Activated CD8-positive, alpha-beta T cell treated with anti-CD3 and anti-CD28 coated beads for 36 hours (primary cell): ENCODE measurements at places on chromosomes 13 and 19. TPM values are rescaled to one million over a fixed set of nuclear protein-coding genes. Genes with fewer than 3 reads are reported as not detected.

DNA sequence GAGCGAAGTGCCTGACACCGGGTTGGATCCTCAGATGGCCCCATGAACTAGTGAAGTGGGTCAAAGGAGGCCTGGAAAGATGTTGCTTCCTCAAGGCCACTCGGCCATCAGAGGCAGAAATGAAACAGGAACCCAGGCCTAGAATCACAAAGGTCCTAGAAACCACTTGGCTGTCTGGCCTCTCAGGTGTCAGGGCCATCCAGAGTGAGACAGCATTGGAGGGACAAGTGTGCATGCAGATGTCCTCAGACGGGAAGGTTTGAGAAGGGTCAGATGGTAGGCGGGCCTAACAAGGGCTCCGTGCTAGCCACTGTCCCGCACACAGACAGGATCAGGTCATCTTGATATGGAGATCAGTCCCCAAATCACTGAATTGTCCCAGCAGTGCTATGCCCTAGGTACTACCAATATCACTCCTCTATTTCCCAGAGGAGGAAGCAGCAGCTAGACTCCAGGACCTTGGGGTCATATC lies 14.3 kb downstream of the CCDC97 start:
- H3K36me3 ChIP-seq, result peaks cover 49% of the 10 kb centered on the region
- H3K27ac ChIP-seq, result peak overlapping the region; percentile 78
- H3K4me1 ChIP-seq, result peaks cover 65% of the 10 kb centered on the region
- H3K27me3 ChIP-seq, result no peaks in the 10 kb centered on the region
- no peak overlapping the region for H3K4me3 ChIP-seq

DNA sequence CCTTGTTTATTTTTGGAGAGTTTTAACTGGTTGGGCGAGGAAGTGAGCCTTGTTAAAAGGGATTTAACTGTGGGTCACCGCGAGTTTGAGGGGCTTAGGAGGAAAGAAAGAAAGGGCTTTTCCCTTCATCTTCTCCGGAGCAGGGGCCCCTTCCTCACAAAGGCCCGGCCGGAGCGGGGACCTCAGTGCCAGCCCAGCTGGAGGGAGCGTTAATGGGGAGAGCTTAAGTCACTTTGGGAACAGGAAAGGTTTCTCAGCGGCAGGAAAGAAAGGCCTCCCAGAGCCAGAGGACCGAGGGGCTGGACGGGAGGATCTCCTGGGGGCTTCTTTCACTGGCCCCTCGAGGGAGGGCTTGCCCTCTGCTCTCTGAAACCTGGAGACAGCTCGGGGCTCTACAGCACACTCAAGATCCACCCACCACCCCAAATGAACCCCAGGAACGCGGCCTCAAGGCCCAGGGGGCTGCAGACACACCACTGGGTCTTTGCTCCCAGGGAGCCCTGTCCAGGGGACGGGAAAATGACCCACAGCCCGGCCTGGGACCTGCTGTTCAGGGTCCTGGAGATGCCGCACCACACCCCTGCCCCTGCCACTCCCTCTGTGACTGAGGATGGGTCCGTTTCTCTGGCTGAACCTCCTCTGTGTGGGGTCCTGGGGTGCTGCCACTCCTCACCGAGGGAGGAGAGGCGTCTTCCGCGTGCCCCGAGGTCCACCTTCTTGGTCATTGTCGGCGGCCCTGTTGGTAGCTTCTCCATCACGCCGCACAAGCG lies 128.3 kb downstream of the URI1 start:
- no peak overlapping the region for H3K4me3 ChIP-seq
- no peak for DNase-seq
- no peaks in the 10 kb centered on the region for H3K4me1 ChIP-seq
- H3K27me3 ChIP-seq, result no peaks in the 10 kb centered on the region
- H3K36me3 ChIP-seq, result no peaks in the 10 kb centered on the region
- H3K27ac ChIP-seq, result no peak overlapping the region

The CDC16 gene
- total RNA-seq, result 72.5 TPM

DNA sequence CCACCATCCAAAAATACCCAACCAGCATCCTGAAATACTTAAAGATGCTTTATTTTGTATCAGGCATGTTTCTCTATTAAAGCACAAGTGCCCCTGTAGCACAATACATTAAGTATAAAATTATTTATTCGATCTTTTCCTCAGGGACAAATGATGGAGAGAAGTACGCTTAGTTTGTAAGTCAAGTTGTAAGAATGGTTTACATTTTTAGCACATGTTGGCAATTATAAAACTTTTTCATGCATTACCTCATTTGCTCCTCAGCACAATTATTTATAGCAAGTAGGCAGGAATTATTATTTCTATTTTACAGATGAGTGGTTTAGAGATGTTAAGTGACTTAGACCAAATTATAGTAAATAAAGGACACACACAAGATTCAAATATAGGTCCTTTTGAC lies 232.6 kb upstream of the HTR2A start:
- no peaks in the 10 kb centered on the region for H3K36me3 ChIP-seq
- no peak for DNase-seq
- H3K4me1 ChIP-seq, result no peaks in the 10 kb centered on the region
- no peak overlapping the region for H3K4me3 ChIP-seq
- peaks cover 4% of the 10 kb centered on the region for H3K27me3 ChIP-seq

- H3K36me3 ChIP-seq, result peaks cover 5% of the 10 kb centered on the region
- H3K27ac ChIP-seq, result no peak overlapping the region
- no peak overlapping the region for H3K4me3 ChIP-seq
- peaks cover 30% of the 10 kb centered on the region for H3K27me3 ChIP-seq
Measured at GRCh38 chr19:13097463-13098258, 5.0 kb downstream of the LYL1 start.
